ENCODE measurements at places on chromosomes 4 and X.

- no peak for DNase-seq
Observed at GRCh38 chr4:22179124-22179874, 230.7 kb upstream of the KCNIP4 start.

GRCh38 chrX:13473442-13474163 lies 95.8 kb upstream of the EGFL6 start:
- no peak for DNase-seq

DNA sequence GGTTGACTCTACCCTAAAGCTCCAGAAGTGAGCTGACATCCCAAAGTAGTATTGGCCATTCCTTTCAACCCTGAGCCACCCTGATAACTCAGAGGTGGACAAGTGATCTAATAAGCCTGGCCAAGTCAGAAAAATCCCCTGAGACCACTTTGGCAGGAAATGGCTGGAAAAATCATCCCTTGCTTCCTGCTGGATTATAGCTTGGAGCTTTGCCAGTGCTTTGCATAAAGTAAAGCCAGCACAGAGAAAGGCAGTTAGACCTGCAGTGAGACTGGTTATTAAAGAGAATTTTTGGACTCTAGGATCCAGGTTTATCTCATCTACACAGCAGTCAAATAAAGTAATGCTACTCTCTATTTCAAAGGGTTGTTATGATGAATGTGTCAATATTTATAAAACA lies 6.4 kb downstream of the CXCL3 start:
- no peak for DNase-seq

- DNase-seq = no peak
Observed at GRCh38 chr4:17781300-17782287, at the start of gene FAM184B. FAM184B (minus strand) TSS chr4:17781621; CDS start chr4:17781299, 322 bp downstream.

GRCh38 chrX:40331353-40331752 lies 233.6 kb upstream of the BCOR start:
- DNase-seq = no peak

DNA sequence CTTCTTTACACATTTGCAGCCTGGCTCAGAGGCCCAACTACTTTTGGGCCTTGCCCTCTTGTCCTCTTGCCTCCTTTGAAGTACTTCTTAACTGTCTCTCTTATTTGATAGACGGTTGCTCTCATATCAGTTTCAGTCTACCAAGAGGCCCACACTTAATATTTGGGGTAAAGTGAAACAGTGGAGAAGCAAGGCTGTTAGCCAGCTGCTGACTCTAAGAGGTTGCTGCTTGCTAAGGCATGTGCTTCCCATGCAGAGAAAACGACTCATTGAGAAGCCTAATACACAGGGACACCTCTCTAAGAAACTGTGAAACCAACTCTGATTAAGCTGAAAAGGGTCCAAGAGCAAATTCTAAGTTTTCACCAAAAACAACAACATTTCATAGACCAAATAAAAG lies 94.6 kb downstream of the PPP3CA start:
- no peak for DNase-seq

- DNase-seq = no peak
Observed at GRCh38 chr4:107725281-107725859, 5.3 kb upstream of the PAPSS1 start.

- DNase-seq = no peak
Observed at GRCh38 chr4:60461551-60461950, 738.6 kb upstream of the ADGRL3 start.

GRCh38 chr4:22356987-22357596 lies 158.8 kb downstream of the ADGRA3 start:
- DNase-seq = no peak

Measured in cortex of kidney (tissue), 1 donor.